NCI-H774 (cell line): ENCODE measurements at places on chromosomes 1 and 21.

- no peak for DNase-seq
Measured at GRCh38 chr1:26616881-26617280, 78.9 kb upstream of the ARID1A start.

GRCh38 chr1:43796111-43796581 is 88.8 kb downstream of the ST3GAL3 start:
- DNase-seq: no peak

DNA sequence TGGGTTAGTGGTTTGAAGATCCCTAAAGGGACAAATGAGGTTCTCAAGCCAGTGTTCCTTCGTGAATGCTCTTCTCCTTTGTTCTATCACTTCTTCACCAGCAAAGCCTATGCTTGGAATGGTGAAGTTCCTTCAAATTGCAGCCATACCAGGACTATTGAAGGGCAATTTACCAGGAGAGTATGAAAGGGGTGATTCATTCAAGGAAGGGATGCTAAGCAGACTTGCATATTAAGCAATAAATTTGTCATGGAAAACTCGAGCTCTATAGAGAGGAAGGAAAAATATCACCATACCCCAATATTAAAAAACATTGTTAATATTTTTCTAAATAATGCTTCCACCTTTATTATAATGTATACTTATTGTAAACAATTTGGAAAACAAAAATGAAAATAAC is 9.3 kb upstream of the TSNAX start:
- DNase-seq: no peak

GRCh38 chr1:175914115-175914514 is 170.7 kb upstream of the TNR start:
- DNase-seq: no peak

DNA sequence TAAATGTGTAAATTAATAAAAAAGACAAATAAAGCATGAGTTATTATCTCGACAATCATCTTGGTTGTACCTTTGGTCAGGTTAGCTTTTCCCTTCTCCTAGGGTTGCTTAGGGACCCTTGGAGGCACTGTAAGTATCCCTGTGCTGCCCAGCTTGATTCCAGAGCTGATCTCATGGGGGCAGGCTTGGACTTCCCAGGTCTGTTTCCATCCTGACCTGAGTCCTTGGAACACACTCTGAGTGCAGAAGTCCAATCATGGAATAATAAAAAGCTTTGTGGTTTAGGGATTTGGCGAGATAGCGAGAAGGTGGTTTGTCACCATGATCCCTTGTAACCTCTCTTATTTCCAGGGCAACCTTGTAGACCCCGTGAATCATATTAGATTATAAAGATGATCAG is 18.7 kb upstream of the PAPPA2 start:
- no peak for DNase-seq

GRCh38 chr1:178183796-178184195 is 89.9 kb downstream of the RASAL2 start:
- DNase-seq: no peak

- DNase-seq: no peak
Measured at GRCh38 chr1:147613506-147613905, 56.8 kb downstream of the ACP6 start.

DNA sequence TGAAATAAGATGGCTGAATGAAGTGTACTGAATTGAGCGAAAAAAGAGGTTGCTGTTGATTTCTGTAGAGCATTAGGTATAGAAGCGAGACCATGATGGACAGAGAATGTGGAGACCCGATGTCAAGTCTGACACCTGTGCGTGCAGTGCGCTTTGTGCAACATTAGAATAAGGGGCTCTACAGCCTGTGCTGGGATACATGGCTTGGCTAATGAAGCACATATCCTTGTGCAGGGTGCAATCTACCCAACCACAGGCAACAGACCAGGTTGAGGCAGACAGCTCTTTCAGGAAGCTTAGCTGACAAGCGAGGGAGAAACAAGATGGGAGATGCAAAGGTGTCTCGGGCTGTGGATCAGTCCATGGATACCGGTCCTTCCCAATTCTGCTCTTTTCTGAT is 18.9 kb downstream of the GPA33 start:
- no peak for DNase-seq

GRCh38 chr1:161772397-161772796 is 6.3 kb downstream of the ATF6 start:
- no peak for DNase-seq

DNA sequence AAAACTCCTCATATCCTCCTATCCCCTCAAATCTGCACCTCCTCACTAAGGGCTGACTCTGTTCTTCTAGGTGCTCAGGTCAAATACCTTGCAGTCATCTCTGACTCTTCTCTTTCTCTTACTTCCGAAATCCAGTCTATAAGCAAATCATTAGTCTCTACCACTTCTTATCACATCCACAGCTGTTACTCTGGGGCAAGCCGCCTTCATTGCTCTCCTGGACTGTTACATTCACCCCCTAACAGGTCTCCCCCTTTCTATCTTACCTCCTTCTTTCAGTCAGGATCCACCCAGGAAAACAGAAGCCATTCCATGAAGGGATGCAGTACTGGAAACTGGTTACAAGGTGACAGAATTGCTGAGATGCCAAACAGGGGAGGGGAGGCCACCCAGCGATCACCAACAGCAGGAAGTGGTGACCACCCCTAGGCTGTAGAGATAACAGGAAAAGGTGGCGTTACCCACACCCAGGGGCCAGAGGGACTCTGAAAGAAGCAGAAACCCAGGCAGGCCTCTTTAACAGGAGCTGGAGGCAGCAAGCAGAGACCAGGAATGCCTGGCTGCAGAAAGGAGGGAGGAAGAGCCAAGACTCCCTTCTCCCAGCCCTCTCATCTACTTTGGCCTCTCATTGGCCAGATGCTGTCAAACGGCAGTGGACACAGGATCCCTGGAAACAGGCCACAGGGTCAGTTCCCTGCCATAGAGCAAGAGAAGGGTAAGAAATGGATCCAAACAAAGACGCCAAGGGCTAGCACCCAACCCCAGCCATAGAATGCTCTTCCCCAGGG is 55.5 kb upstream of the FOXO6 start:
- DNase-seq: no peak

DNA sequence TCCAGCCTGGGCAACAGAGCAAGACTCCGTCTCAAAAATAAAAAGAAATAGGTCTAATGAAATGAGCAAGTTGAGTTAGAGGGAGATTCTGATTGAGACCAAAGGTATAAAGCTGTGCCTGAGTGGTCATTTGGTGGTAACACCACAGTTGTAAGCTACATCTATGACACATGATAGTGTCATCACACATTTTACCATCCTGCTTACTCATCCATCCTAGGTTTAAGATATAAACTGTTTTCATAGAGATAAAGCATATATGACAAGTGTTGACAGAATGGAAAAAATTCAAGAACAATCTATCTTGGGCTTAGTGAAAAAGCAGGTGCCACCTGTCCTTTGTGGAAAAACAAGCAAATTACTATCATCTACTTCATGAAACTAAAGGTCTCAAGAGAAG is 7.1 kb upstream of the CFAP141 start:
- no peak for DNase-seq

GRCh38 chr1:19096036-19096833 is 113.8 kb downstream of the UBR4 start:
- no peak for DNase-seq

- peak; percentile 83 for DNase-seq
Measured at GRCh38 chr1:201023517-201023902, at the start of gene KIF21B. KIF21B (minus strand) TSS chr1:201023714; CDS start chr1:201023383, 331 bp downstream.

DNA sequence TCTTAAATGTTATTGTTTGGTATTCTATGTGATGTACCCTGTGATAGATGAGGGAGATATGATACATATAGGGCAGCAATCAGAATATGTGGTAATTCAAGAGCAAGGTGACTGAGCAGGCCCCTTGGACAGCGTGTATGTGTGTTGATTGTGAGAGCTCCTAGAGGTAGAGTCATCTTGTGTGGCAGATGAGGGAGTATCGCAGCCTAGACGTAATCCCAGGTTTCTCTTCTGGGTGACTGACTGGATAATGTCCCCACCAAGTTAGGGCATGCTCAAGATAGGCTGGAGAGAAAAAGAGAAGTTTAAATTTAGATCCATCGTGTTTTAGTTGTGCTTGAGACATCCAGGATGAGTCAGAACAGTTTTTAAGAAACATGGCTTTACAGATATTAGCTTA is 185.3 kb downstream of the ZP4 start:
- no peak for DNase-seq

DNA sequence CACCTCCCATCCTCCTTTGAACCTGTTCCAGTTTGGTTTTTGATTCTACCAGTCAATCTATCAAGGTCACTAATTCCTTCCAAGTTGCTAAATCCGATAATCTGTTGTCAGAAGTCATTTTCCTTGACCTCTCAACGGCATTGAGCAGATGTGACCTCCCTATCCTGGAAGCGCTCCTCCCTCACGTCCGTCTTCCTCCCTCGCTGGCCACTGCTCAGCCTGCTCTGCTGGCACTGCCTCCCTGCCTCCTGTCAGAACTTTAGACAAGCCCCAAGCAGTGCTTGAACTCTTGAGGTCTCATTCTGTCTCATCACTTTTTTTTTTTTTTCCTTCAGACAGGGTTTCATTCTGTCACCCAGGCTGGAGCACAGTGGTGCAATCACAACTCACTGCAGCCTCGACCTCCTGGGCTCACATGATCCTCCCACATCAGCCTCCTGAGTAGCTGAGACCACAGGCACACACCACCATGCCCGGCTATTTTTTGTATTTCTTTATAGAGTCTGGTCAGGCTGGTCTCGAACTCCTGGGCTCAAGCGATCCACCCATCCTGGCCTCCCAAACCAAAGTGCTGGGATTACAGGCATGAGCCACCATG is 4.4 kb upstream of the ACOT7 start:
- no peak for DNase-seq

DNA sequence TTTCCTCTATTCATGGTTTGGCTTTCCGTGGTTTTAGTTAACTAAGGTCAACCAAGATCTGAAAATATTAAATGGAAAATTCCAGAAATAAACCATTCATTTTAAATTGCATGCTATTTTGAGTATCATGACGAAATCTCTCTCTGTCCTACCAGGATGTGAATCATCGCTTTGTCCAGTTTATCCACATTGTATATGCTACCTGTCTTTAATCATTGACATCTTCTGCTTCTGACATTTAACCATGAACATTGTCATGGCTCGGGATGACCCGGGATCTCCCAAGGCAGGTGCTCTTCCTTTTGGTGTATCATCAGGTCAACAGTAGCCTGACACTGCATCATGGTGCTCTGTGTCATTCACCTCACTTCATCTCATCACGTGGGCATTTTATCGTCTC is 125.5 kb upstream of the HNRNPU start:
- DNase-seq: no peak

GRCh38 chr1:56148326-56149193 is 430.8 kb downstream of the PLPP3 start:
- DNase-seq: no peak

GRCh38 chr1:195439661-195440060 is 1168.6 kb downstream of the KCNT2 start:
- DNase-seq: no peak

- DNase-seq: no peak
Measured at GRCh38 chr1:100122177-100122576, 10.6 kb downstream of the SASS6 start.

- peak; percentile 55 for DNase-seq
Measured at GRCh38 chr1:227774051-227774731, 39.0 kb downstream of the SNAP47 start.

- DNase-seq: peak; percentile 61
Measured at GRCh38 chr1:89987159-89987819, 7.6 kb upstream of the ZNF326 start.
